ENCODE measurements at places on chromosomes 1 and 21.

GRCh38 chr1:101260556-101261350, 23.9 kb downstream of the S1PR1 start:
- DNase-seq = no peak

- DNase-seq = no peak
Measured at GRCh38 chr1:223759273-223759672, 46.9 kb downstream of the CAPN2 start.

DNA sequence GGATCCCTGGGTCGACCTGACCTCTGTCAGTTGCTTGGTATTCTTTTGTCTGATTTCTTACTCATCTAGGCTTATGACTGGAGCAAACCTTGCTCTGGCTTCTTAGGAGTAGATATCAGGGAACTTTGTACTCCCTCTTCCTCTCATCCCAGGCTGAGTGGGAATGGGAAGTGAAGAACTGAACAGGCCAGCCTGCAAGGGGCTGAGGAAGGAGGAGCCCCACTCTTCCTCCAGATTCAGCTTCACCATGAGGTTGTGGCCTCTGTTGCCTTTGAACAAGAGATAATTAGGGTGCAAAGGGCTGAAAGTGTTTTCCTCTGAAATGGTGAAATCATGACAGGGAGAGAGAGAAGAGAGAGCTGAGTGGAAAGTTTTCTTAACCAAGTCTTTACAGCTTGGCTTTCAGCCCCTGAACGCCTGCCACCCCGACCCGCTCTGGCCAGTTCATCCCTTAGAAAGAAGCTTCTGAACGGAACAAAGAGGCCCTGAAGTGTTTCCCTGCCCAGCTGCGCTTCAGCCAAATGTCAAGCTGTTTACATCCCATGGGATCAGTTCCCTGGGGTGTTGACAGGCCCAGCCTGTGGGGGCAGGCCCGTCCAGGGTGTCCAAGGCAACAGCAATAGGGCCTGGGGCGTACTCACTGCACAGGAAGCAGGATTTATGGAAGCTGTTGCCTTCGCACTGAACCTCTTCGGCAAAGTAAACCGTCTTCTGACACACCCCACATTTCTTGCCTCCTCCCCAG, 11.2 kb downstream of the CSRP1 start:
- DNase-seq = no peak

DNA sequence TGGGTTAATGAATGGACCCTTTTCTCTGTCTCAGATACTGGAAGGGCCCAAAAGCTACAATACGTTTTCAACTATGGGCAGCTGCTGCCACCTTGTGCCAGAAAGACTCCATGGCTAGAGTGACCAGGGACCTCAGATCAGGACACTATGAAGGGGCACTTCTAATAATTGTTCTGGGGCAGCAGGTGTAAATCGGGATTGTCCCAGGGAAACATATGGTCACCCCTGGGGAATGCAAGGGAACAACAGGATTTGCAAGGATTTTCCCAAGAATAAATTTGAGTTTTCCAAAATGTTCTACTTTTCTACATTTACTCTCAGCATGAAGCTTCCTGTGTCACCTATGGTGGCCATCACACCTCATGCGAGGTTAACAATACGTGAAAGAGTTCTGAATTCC, 12.0 kb upstream of the FCAMR start:
- peak; percentile 74 for DNase-seq

DNA sequence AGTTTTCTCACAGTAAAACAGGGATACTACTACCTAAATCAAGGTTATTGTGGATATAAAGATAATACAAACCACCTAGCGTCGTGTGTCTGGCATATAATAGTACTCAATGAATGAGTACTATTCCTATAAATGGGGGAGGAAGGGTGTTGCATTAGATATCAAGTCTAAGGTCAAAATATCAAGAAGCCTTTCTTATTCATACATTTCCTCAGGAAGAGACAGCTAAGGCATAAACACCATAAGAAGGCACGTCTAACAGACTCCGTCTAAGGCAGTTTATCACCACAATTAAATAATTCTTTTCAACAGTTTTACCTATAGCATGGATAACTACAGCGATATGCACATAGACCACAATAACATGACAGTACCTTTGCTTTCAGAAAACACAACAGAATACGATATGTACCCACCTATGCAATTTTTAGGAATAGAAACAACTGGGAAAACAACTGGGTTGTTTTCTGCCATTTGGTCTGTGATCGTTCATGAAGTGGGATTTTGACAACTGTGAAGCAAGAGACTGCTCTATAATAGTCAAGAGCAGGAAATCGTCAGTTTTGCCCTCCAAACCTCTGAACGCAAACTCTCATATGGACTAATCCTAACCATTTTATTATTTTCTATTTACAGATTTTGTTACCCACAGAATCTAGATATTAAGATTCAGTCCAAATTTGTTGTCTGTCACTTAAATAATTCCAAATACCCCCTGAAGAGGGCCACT, 53.1 kb downstream of the HNRNPR start:
- no peak for DNase-seq

GRCh38 chr1:169692756-169693460, 18.5 kb downstream of the SELL start:
- DNase-seq = peak; percentile 48

DNA sequence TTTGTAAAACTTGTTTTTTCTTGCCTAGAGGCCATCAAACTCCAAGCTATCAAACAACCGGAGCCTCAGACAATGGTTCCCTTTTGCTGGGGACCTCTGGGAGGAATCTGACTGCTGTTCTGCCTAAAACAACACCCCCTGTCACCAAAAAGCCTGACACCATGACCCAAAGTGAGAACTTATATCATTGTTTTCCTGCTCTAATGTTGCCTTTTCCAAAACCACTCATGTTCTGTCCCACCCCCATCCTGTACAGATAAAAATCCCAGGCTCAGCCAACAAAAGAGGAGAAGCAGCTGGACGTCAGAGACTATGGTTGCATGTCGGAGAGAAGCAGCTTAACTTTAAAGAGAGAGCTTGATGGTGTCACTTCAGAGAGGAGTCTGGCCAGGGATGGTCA, 327.2 kb upstream of the CXADR start:
- DNase-seq = no peak

DNA sequence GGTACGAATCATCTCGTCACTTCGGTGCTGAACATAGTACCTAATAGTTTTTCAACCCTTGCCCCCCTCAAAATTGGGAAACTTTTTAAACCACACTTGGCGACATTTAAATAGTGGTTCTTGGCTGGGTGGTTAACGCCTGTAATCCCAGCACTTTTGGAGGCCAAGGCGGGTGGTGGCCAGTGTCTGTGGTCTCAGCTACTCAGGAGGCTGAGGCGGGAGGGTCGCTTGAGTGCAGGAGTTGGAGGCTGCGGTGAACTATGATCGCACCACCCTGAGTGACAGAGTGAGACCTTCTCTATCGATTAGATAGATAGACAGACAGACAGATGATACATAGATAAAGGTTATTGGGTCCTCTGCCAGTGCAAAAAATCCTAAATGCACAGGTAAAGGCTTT, 55.5 kb upstream of the RASAL2 start:
- no peak for DNase-seq

DNA sequence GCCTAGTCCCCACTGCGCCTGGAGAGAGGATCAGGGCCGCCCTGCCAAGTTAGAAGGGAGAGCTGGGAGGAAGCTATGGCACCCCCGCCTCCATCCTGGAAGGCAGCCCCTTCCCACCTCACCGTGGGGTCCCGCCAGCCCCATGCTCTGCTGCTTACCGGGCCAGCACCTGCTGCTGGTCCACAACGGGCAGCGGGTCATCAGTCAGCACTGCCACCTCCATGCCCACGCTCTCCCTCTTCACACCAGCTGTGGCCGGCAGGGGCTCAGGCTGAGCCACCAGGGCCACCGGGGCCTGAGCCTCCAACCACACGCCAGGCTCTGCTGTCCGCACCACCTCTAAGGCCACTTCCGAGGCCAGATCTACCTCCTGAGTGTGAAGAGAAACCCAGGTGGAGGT, 23.5 kb upstream of the DDOST start:
- DNase-seq = no peak

- no peak for DNase-seq
Measured at GRCh38 chr1:228081578-228082213, 812 bp upstream of the ARF1 start.

- DNase-seq = no peak
Measured at GRCh38 chr21:29072873-29073221, 601 bp downstream of the CCT8 start.

GRCh38 chr1:41486371-41487125, 2.1 kb upstream of the EDN2 start:
- no peak for DNase-seq

DNA sequence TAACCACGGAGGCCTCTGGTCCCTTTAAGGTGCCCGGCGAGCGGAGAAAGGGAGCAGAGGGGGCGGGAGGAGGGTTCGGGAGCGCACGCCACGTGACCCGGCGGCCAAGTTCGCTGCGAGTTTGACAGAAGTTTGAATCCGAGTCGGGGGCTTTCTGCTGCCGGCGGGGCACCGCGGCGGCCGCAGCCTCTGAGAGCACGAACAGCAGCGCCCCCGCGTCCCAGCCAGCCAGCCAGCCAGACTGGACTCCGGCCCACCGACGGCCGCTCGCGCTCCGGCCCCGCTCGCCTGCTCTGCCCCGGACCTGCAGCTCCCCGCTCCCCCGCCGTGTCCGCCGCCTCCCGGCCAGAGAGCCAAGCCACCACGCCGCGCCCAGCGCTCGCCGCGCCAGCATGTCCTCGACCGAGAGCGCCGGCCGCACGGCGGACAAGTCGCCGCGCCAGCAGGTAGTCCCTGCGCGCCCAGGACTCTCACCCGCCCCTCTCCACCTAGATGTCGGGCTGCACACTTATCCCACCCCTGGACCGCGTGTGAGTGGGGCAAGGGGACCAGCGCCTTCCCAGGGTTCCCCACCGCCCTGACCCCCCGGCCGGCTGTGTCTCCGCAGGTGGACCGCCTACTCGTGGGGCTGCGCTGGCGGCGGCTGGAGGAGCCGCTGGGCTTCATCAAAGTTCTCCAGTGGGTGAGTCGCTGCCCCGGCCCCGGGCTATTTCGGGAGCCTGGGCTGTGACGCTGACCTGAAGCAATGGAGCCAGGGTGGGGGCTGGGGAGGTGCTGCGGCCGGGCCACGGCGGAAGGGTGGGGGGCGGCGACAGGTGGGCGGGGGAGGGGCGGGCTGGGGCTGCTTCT, at the start of gene SYPL2:
TSS of gene SYPL2 (plus strand) at position 95 of the 849 bp plus-strand sequence. CDS start at position 393, 298 bp downstream.
- peak; percentile 38 for DNase-seq

DNA sequence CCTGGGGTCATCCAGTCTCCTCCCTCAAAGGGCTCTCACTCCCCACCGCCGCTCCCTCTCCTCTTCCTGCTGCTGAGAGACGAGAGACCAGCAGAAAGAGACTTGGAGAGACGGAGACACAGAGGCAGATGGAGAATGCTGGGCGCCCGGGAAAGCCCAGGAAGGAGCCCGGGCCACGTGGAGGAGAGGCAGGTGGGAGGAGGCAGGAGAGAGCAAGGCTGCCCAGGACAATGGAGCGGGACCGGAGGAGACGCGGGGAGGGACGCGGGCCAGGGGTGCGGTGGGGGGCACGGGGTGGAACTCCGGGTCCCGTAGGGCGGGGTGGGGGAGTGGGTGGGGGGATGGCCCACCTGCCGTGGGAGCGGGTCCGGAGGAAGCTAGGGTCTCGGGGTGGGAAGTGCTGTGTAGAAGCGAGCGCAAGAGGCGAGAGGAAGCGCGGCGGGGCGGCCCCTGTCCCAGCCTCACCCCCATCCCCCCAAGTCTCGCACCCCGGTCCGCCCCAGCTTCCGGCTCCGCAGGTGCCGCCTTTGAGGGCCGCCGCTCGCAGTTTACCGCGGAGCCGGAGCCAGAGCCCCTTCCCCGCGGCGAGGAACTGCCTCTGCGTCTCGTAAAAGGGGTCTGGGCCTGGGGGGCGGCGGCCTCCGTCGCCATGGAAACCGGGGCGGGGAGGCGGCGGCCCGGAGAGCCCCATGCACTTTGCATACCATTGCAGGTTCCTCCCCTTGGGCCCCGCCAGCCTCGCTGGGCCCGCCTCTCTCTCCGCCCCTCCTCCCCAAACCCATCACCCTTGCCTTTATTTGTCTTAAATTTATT, 11.7 kb upstream of the EPHA2 start:
- peak; percentile 66 for DNase-seq

- no peak for DNase-seq
Measured at GRCh38 chr1:84159533-84160240, 15.6 kb downstream of the PRKACB start.

DNA sequence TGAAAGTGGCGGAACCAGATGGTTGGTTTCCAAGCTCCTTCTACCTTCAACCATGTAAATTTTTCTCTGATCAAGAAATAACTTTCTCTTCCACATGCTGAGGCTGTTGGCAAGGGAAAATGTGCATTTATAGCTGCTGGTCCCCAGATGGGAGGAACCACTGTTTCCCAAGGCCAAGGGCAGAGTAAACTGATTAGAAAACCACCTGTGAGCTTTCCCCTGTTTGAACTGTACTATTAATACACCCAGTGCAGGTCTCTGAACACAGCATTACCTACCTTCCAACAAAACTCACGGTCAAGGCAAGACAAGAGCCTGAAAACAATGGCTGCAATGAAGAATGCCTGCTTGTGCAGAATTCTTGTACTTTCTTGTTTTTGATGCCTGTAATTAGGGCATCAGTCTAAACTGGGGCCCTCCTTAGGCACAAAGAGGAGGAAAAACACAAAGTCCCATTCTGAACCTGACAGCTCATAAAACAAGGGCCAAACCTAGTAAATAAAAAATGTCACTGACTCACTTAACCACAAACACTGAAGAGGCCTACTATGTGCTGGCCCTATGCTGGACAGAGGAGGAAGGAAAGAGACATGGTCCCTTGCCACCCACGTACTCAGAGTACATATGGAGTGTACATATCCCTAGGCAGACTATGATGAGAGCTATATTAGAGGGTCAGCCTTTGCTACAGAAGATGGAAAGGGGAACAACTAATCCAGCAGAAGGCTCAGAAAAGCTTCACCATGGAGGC, 2.6 kb downstream of the MKNK1 start:
- DNase-seq = no peak

DNA sequence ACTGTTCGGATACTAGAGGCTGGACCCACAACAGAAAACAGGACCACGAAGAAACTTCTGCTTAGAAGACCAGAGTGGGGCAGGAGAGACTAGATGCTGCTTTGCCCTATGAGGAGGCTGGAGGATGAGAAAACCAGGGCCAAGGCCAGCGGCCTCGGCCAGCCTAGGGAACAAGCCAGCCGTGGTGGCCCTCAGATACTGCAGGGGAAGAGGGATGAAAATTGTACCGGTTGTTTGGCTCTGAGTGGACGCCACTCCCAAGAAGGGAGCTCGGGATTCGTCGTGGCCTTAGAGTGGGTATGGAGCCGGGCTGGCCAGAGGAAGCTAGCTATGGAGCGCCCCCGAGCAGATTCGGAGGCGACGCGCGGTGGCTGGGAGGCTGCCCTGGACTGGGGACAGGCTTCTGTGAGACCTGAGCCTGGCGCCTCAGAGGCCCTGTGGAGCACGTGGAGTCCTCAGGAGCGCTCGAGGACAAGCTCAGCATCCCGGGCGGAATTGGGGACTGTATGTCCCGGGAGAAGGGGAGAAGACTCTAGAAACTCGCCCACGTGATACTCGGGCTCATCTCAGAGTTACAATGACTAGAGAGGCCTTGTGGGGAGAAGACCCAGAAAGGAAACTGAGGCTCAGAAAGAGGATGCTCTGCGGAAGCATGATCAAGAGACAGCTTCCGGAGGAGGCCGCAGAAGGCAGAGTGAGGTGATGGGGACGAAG, 2.8 kb downstream of the PRRX1 start:
- DNase-seq = no peak
